Esophagus mucosa (tissue), 1 donor: ENCODE measurements at places on chromosomes 13 and 19. TPM values are rescaled to one million over a fixed set of nuclear protein-coding genes. Genes with fewer than 3 reads are reported as not detected.

The PLK5 gene
- total RNA-seq, result not detected

- no peak for ATAC-seq
These were observed 13.0 kb downstream of the CCNA1 start for GRCh38 chr13:36445278-36445677.

The ETV2 gene
- total RNA-seq, result 2.2 TPM

- ATAC-seq, result no peak
These were observed 42.0 kb upstream of the MAB21L1 start for GRCh38 chr13:35518337-35518946.

DNA sequence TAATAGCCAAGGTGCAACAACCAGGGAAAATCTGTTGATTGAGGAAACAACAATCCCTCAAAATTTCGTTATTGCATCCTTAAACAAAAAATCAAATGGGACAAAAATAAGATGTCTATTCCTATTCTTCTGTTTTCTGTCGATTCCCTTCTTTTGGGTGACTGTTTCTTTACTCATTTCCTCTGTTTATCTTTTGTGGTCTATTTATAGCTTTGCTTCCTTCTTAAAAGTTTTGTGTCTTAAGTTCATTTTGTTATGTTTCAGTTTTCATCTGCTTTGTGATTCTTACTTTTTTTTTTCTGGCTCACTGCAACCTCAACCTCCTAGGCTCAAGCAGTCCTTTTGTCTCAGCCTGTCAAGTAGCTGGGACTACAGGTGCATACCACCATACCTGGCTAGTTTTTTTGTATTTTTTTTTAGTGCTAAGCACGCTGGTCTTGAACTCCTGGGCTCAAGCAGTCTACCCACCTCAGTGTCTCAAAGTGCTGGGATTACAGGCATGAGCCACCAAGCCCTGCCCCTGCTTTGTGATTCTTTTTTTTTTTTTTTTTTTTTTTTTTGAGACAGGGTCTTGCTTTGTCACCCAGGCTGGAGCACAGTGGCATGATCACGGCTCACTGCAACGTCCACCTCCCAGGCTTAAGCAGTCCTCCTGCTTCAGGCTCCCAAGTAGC is 10.4 kb downstream of the ZNF146 start:
- no peak for ATAC-seq

GRCh38 chr13:43124490-43124889 is 101.1 kb downstream of the DNAJC15 start:
- no peak for ATAC-seq

DNA sequence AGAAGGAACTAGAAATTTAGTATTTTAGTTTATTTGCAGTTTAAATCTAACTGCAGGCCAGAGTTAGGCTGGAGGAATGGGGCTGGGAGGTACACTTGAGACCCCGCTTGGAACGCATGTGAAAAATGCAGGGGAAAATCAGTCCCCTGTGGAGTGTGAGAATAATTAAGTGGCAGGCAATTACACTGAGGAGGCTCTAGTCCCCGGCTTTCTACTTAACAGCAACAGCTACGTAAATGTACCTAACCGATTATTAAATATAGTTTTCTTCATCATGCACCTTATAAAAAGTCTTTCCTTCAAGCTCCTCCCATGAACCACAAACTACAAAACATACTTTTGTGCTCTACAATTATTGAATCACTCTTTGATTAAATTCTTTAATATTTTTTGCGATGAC is 804 bp downstream of the ZNF708 start:
- no peak for ATAC-seq

The KLF12 gene
- total RNA-seq, result 0.88 TPM
